OCI-M1 (cell line): ENCODE measurements at places on chromosomes 6 and 20.
A peak's percentile ranks its signal among the peaks of the same experiment; 100 is the strongest.

GRCh38 chr20:63955281-63955826 lies 862 bp downstream of the UCKL1 start:
- DNase-seq = peak; percentile 75

DNA sequence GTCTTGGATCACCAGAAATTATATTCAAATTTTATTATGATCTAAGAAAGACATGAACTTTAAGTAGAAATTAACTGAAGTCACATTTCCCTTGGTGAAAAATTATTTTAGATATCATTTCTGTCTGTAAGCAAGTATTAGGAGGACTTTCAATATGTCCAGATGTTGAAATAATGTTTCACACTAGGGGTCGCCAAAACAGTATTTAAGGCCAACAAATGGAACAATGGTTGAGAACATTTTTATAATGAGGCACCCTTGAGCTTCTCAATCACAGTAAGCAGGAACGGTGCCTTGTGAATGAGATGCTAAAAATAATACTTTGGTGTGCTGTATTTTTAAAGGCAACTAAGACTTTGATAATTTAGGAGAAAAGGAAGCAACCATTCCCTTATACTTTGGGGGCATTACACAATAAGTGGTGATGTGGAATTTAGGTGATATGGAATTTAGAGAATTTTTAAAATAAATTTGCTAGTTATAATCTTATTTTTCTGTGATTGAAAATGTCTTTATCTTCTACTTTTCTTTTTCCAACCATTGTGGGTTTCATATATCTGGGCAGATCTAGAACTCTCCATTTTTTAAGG lies 9.6 kb upstream of the SF3B5 start:
- peak; percentile 92 for DNase-seq

DNA sequence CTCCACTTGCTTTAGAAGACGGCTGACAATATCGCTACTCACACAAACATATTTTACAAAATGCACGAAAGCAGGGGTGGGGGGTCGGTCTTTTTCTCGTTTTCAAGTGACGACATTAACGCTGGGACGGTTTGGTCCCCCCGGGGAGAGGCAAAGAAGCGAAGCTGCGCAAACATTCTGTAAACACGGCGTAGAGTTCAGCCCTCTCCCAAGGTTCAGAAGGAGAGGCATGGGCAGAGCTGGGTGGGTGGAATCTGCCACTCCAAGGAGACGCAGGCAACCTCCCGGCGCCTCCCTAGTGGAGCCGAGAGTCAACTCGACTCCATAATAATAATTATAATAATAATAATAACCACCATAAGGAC lies 2.4 kb downstream of the NKX2-2 start:
- no peak for DNase-seq

DNA sequence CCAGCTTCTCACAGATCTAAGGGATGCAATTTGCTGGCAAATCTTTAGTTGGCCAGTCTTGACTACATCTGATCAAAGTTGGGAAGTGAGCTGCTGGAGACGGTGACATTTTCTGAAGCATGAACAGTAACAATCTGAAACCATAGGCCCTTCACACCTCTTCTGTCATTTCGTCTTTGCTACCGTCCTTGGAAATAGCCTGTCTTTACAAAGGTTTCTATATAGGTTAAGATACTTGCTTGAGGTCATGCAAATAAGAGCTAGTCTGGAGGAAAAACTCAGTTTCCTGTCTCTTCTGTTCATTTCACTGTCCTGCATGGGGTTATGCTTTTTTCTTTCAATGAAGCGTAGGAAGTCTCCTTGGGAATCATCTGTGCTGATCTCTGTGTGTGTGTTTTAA lies 55.6 kb downstream of the CARMIL1 start:
- DNase-seq = no peak

- DNase-seq = no peak
These were observed 16.9 kb upstream of the MTG2 start for GRCh38 chr20:62165762-62166399.

GRCh38 chr6:150343434-150343833 lies 25.4 kb upstream of the IYD start:
- no peak for DNase-seq

- DNase-seq = peak; percentile 72
These were observed 1.6 kb downstream of the ZMYND8 start for GRCh38 chr20:47354714-47355488.

- no peak for DNase-seq
These were observed 44.8 kb downstream of the TXNDC5 start for GRCh38 chr6:7865781-7866180.

GRCh38 chr6:170227521-170227983 lies 63.3 kb downstream of the DLL1 start:
- DNase-seq = no peak

GRCh38 chr6:23218751-23219150 lies 649.4 kb downstream of the HDGFL1 start:
- DNase-seq = peak; percentile 33

- DNase-seq = no peak
These were observed 8.1 kb downstream of the SYCP2L start for GRCh38 chr6:10894958-10895357.

- no peak for DNase-seq
These were observed 20.5 kb downstream of the DNAJC5 start for GRCh38 chr20:63915471-63915870.

DNA sequence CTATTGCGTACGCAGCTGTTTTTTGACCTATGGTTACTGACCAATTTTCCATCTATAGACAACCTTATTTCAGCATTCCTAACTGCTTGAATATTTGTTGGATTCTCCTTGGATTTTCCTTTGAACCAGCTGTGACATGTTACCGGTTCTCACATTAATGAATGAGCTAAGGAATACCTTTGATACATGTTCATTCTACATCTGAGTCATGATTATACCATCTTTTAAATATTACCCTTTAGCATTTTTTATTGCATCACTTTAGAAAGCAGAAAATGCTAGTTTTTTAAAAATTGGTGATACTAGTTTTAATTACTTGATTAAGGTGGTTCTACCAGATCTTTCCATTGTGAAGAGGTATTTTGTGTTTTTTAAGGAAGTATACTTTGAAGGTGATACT lies 1.9 kb upstream of the IGF2R start:
- DNase-seq = peak; percentile 19

DNA sequence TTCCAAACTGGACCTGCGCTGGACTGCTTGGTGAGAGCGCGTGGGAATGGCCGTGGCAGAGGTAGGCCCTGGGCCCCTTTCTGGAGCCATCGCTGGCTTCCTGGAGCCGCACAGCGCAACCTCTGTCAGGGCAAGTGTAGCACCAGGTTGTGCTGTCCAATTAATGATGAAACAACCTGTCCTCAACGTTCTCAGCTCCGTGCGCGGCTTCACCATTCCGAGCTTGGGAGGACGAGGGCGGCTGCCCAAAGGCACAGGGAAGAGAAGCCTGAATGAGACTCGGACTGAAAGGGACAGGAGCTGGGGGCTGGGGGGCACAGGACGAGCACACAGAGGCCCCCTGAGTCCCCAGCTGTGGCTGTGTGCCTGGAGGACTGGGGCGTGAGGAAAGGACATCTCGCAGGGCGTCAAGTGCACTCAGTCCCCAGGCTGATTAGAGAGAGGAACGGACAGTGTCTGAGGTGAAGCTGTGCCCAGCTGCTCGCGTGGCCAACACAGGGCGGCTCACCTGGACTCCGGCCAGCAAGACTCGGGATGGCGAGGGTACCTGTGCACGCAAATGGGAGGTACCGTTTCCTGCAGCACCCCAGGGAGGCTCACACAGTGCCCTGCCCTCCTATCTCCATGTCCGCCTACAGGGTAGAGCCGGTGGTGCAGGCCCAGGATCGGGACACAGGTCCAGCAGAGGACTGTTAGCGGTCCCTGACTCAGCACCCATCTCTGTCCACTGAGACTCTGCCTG lies 403.3 kb downstream of the TAF4 start:
- no peak for DNase-seq

DNA sequence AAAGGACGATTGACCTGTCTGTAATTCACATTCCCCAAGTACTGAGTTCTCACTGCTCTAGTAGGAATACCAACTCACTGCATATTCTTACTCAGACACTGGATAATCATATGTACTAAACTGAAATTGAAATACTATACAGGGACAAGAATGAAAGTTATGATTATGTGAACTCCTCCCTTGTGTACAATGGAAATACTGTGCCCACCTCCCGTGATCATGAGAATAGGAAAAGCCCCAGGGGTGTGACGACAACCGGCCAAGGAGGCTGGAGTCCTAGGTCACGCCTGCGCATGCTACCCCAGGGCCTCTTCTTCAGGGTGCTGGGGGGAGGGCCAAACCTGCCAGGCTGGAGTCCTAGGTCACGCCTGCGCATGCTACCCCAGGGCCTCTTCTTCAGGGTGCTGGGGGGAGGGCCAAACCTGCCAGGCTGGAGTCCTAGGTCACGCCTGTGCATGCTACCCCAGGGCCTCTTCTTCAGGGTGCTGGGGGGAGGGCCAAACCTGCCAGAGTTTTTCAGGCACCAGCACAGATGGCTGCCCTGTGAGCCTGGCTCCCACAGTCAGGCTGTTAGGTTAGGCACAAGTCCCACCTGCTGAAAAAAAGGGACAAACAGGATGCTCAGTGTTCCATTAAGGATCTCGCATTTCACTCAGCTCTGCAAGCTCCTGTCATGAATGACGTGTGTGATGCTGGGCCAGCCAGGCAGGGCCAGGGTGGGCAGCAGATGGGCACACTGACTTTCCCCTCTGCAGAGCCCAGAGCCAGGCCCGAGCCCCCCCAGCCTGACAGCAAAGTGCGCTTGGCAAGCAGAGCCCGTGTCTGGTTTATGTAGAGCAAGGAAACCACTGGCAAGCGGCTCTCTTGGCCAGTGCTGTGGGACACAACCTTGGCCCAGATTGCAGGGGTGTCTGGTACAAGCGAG lies 107.7 kb downstream of the FOXF2 start:
- DNase-seq = no peak

- DNase-seq = peak; percentile 23
These were observed 1.6 kb downstream of the SIRPD start for GRCh38 chr20:1555952-1556351.

DNA sequence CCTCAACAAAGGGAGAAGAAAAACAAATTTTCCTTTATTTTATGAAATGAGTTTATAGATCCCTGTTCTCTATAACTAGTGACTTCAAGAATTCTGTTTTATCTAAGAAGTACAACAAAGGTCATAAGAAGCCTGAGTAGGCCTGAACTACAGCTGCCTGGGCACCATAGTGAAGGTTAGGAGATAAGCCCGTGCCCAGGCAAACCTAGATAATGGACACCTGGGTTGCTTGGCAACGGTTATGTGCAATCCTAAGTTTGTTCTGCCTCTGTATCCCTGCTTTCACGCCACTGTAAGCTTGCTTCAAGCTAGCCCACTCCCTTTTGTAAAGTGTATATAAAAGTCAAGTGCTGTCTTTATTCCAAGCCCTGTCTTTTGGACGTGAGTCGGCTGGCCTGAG lies 23.2 kb downstream of the SCGN start:
- DNase-seq = no peak

DNA sequence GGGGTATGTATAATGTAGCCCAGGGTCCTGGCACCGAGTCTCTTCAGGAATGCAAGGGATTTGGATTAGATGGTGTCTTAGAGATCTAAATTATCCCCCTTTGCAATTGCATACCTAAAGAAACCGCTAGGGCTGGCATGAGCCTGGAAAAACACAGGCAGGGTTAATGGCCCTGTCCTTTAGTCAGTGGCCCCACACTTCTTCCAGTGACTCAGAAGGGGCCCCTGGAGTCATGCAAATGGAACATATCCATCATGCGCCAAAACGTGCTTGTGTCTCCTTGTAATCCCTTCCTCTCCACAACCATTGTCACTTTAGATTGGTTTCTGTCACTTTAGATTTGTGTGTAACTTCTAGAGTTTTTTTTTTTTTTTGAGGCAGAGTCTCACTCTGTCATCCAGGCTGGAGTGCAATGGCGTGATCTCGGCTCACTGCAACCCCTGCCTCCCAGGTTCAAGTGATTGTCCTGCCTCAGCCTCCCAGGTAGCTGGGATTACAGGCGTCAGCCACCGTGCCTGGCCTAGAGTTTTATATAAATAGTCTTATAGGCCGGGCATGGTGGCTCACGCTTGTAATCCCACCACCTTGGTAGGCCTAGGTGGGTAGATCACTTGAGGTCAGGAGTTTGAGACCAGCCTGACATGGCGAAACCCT lies 8.7 kb upstream of the MYBL2 start:
- DNase-seq = no peak

GRCh38 chr6:125888989-125889656 lies 67.4 kb upstream of the HINT3 start:
- peak; percentile 72 for DNase-seq

DNA sequence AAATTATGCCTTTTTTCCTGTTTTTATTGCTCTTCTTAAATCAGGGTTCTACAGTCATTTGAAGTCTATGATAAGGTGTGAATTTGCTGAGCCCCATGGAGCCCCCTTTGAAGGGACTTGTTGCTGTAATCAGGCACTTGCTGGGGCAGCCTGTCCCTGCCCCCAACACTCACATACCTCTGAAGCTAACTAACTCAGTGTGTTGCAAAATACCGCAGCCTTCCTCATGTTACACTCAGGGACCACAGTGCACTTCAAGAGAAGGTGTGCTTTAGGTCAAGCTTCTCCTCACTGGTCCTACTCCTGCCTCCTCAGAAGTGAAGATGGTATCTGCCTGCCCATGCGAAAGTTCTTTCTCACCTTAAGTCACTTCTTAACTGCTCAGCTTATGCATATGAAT lies 66.1 kb upstream of the GLP1R start:
- no peak for DNase-seq

DNA sequence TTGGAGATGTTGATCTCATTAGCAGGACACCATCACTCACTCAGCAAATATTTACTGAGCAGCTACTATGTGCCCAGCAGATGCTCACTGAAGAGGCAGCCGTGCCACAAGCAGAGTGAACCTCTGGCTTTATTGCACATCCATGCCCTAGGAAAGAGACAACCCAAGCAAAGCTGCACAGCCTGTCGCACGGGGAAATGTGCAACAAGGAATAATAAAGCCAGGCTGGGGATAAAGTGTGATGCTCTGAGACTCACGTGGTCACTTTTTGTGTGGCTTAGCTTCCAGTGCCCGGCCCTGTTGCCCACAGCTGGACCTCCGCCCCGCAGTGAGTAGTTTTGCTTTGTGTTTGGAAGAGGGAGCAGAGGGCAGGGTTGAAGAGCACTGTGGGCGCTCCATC lies 130.4 kb upstream of the CDH4 start:
- DNase-seq = no peak

GRCh38 chr6:4176907-4177306 lies 41.5 kb upstream of the ECI2 start:
- DNase-seq = peak; percentile 89

DNA sequence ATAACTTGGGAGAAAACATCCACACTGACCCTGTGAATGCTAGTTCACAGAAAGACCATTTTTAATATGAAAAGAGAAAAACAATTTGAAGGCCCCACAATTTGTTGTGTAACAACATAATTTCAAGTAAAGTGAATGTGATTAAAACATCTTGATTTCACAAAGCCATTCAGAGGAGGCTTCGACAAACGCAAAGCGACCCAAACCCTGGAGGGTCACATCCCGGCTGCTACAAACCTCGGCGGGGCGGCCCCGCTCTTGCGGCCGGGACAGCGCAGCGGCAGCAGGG lies 14.0 kb downstream of the FOXC1 start:
- DNase-seq = no peak
